Ammon's horn (tissue), 1 donor: ENCODE measurements at places on chromosomes 16 and 17.
A peak's percentile ranks its signal among the peaks of the same experiment; 100 is the strongest.

DNA sequence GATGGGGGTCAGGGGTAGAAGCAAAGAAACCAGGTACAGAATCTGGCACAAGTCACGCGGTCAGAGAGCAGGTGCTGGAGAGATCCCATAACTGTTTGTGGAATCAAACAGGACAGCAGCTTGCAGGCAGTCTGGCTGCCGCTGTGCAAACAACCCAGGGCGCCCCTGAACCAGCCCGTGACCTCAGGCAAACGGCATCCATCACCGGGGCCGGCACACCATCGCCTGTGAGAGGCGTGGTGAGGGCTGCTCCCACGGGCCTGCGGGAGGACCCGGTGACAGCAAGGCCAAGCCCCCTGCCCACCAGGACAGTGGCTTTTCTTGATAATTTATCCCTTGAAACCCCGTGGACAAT, 47.9 kb downstream of the CBFA2T3 start:
- no peak for DNase-seq

- no peak for DNase-seq
Observed at GRCh38 chr16:57634171-57634570, 5.7 kb downstream of the ADGRG1 start.

GRCh38 chr16:49644145-49644463, 211.8 kb downstream of the ZNF423 start:
- no peak for DNase-seq

DNA sequence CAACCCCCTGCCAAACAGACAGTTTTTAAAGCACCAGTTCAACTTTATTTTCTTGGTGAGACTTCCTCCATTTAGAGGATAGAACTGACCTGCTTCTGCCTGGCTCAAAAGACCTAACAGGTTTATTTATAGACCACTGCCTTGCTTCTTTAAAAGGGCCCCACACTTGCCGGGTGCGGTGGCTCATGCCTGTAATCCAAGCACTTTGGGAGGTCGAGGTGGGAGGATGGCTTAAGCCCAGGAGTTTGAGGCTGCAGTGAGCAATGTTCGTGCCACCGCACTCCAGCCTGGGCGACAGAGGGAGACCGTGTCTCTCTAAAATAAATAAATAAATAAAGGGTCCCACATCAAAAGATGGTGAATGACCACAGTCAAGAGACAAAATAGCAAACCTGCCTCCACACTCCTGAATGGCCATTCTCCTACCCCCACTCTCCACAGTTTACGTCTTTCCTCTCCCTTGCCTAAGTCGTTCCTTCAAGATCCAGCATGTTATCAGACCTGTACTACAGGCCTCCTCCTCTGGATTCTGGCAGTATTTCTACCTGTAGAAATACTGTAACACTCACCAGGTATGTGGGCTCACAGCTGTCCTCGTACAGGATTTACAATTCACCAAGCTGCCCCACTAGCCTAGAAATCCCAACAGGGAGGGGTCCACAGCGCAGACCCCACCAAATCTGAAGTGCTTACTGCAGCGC, 95.6 kb downstream of the SMG6 start:
- no peak for DNase-seq

- DNase-seq, result peak; percentile 42
Observed at GRCh38 chr17:57674894-57675293, 70.2 kb downstream of the CCDC182 start.

- DNase-seq, result no peak
Observed at GRCh38 chr17:42065201-42065600, 14.8 kb upstream of the C17orf113 start.

- no peak for DNase-seq
Observed at GRCh38 chr17:80442764-80443163, 27.8 kb downstream of the ENDOV start.

DNA sequence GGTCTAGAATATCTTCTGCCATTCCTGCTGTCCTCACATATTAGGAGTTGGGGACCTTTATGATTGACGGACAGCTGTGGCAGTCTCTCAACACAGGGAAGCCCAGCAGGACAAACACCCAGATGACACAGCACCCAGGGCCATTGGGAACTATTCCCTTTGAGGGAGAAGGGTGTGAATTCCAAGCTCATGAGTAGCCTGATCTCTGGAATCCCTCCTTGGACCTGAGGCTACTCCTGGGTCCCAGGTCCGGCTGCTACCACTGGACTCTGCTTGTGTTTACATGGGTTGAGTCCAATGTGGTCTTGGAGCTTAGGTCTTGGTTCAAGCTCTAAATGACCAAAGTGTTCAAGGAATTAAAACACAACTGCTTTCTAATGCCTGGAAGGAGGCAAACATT, 78.9 kb downstream of the SLC6A2 start:
- DNase-seq, result no peak

DNA sequence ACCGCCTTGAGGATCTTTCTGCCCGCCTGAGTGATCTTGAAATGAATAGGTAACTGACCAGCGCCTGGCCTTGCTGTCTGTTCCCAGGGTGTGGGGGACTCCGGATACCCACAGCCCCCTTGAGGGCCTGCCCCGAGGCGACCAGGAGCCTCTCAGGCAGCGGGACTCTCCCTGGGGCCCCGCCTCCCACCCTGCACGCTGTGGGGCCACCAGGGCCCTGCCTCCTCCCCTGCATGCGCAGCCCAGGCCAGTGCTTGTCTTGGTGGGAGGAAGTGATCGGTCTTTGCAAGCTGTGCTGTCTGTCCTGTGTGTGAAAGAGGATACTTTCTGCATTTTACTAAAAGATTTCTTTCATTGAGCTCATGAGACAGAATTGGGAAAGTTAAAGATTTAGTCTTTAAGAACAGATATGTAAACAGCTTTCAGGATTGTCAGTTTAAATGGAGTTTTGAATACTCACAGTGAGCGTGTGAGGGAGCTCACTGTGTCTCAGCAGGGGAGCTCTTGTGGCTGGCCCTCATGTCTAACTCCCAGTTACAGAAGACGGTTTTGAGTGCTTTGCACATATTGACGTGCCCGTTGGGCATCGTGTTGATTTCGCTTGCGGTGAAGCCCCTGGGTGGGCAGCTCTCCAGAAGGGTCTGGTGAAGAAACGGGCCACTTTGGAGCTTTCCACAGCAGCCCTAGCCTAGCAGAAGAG, 36.1 kb upstream of the CAPN15 start:
- DNase-seq, result no peak

GRCh38 chr17:1960545-1960912, 64.6 kb downstream of the RTN4RL1 start:
- DNase-seq, result no peak

DNA sequence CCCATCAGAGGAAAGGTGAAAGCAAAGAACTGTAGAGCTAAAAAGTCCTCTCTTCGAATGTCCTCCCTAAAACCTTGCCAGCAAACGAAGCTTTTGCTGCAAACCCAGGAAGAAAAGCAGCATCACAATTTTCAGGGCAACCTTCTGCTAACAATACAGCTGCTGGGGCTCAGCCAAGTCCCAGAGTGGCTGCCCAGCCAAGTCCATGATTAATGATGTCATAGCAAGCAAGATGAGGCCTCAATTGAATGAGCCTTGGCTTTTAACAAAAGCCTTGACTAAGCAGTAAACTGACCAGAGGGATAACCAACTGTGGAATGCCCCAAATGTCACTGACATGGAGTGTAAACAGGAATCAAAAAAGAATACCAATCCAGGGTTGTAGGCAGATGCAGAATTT, 342.7 kb downstream of the PMP22 start:
- peak; percentile 29 for DNase-seq

GRCh38 chr17:20141198-20141972, 132.2 kb downstream of the SPECC1 start:
- DNase-seq, result no peak

DNA sequence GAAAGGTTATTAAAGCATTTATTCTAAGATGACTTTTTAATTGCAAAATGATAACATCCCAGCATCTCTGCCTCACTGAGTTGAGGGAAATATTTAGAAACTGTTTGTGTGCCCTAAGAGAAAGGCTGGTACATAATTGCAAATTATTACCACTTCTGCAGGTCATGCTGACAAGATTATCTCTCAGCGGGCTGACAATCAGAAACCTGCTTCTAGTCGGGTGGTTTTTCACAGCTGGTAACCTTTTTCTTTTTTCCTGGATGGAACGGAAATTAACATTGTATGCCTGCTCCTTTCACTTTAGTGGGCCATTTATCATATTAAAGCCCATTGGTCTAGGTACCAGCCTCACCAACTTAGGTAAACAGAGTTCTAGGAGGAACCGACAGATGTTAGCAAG, 17.0 kb upstream of the NUDT7 start:
- DNase-seq, result no peak

GRCh38 chr17:45226576-45226975, 4.9 kb downstream of the FMNL1 start:
- no peak for DNase-seq

- DNase-seq, result no peak
Observed at GRCh38 chr16:85466989-85467388, 146.1 kb upstream of the GSE1 start.
